A549 treated with Hydrocortisone at 1 μM for 4 hours (cell line): ENCODE measurements at places on chromosomes 16 and 17. TPM values are rescaled to one million over a fixed set of nuclear protein-coding genes. Genes with fewer than 3 reads are reported as not detected.

Gene KRTAP2-3
- 0.20 to 0.22 TPM in 2 of 5 replicates, not detected in the others for total RNA-seq

Gene MT1E
- total RNA-seq: 0.13 to 0.17 TPM in 2 of 5 replicates, not detected in the others

Gene EPX
- not detected in 5 replicates for total RNA-seq

Gene GALR2
- total RNA-seq: 0.89 to 1.8 TPM (median 1.7 TPM) in 5 replicates

Gene ZDHHC7
- total RNA-seq: 74.2 to 80.3 TPM (median 78.6 TPM) in 5 replicates

Gene HYDIN
- 0.28 to 0.56 TPM (median 0.48 TPM) in 5 replicates for total RNA-seq

Gene SMIM36
- not detected in 5 replicates for total RNA-seq

Gene YBX2
- 0.43 to 0.55 TPM (median 0.44 TPM) in 5 replicates for total RNA-seq

Gene STH
- total RNA-seq: not detected in 5 replicates

Gene ARL6IP1
- 253 to 441 TPM (median 289 TPM) in 5 replicates for total RNA-seq

Gene ABCC11
- 0.06 to 0.17 TPM (median 0.10 TPM) in 5 replicates for total RNA-seq

Gene SLC12A3
- 0.10 TPM in 1 of 5 replicates, not detected in the others for total RNA-seq
